Kidney epithelial cell (primary cell): ENCODE measurements at places on chromosomes 7 and 10.
A peak's percentile ranks its signal among the peaks of the same experiment; 100 is the strongest.

GRCh38 chr10:72756674-72757385 lies 64.9 kb downstream of the MCU start:
- DNase-seq, result no peak

- DNase-seq, result peak; percentile 87
Observed at GRCh38 chr7:25849500-25850184, 302.4 kb upstream of the NFE2L3 start.

DNA sequence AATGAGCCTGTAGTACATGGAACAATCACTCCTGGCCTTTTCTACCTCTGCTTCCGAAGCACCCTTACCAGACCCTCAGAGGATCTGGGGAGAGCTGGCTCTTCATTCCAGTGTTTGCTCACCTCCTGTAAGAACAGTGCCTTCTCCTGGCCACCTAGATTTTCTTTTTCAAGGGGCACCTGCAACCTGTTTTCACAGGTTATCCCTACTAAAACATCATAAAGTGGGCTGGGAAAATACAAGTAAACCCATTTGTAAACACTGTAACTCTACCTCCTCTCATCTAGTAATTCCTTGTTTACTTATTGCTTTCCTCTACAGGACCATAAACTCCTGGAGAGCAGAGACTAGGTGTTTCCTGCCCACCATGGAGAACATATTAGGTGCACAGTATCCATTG lies 1.1 kb downstream of the PIK3AP1 start:
- no peak for DNase-seq

DNA sequence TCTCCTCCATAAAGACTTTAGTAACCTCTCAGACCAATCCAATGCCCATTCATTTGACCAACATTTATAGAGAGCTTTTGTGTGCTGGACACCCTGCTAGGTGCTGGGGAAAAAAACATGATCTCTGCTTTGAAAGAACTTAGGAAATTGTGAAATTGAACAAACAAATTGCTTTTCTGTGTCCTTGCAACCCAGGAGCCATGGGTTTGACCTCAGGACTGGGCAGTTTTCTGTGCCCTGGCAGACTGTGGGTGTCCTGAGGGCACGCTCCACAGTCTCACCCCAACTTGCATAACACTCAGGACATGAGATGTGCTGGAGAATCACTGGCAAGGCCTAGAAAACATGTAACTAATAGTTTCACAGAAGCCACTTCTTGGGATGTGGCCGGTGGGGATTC lies 429.1 kb upstream of the ZMIZ1 start:
- no peak for DNase-seq

DNA sequence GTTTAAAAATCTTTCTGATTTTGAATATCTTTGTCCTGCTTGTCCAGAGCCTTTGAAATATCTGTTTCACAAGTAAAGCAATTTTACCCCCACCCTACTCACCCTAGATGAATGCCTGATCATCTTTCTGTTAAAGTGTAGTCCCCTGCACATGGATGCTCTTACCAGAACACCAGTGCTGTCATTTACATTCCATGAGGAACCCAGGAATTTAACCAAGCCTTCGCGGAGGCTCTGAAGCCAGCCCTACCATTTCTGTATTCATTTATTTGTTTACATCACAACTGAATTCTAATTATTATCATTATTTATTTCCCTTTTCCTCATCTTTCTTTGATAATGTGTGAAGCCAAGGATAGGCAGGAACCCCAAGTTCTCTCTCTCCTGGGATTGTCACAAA lies 167.8 kb upstream of the MYO3A start:
- DNase-seq, result no peak

DNA sequence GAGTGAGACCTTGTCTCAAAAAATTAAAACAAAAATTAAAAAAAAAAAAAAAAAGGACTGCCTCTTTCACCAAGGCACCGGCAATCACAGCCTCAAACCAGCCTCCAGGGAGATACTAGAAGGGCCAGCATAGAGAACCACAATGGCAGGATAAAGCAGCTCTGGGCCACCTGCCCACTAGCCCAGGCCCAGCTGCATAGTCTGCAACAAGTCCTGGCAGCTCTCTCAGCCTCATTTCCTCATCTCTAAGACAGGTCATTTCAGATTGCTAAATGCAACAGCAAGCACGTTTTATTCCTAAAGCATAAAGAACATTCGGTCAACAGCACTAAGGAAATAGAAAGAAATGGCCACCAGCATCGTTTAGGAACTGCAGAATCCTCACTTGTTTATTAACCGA lies 28.8 kb downstream of the XPNPEP1 start:
- DNase-seq, result no peak

GRCh38 chr10:36765782-36766414 lies 359.5 kb upstream of the ANKRD30A start:
- no peak for DNase-seq

- DNase-seq, result no peak
Observed at GRCh38 chr7:134472572-134473244, 13.8 kb upstream of the AKR1B1 start.

- no peak for DNase-seq
Observed at GRCh38 chr7:121966935-121967332, 94.0 kb downstream of the PTPRZ1 start.

- DNase-seq, result no peak
Observed at GRCh38 chr10:13909516-13910258, 322.9 kb downstream of the PRPF18 start.

GRCh38 chr10:33666686-33667480 lies 332.4 kb upstream of the NRP1 start:
- DNase-seq, result no peak

- no peak for DNase-seq
Observed at GRCh38 chr10:29285624-29286051, 3.2 kb upstream of the LYZL1 start.

DNA sequence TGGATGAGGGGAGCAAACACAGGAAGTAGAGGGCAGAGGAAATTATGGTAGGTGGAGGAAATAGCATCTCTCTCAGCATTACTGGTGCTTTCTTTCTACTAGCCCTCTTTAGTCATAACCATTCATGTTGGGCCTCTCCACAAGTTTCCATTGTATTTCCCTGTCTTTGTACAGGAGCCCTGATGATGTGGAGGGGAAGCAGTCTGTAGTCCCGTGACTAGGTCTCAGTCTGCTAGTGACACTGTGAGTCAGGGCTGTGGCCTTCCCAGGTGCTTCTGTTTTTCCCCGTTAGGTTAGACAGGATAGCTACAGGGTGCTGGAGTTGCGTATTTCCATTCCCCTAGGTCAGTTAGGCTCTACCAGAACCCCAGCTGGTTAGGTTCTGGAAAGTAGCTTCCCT lies 82.9 kb upstream of the NAMPT start:
- no peak for DNase-seq

DNA sequence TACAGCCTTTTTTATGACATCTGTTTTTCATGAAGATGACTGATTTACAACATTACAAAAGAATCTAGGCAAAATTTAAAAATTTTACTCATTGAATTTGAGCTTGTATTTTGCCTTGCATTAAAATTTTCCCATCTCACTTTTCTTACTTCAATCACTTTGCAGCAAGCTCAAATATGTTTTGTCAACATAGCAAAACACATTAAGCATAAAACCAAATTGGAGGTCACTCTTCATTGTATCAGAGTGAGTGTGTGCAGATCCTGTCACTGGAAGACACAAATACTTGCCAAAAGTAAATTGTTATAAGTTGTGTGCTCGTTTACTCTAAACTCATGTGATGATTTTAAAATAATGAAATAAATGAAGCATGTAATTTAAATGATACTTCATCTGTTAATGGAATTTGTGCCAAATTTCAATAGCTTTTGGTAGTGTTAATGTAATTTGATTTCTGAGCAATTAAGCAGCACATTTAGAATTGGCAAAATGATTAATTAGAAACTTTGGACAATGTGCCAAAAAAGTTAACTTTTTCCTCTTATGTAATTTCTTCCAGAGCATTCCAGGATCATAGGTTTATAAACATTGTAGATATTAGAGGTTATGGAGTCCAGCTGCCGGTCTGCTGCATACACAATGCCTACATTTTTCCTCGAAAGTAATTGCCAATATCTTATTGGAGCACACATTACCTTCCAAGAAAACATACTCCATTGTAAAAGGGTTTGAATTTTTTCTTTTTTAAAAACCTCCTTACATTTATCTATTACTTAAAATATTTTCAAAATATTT lies 1078.2 kb upstream of the LRRTM3 start:
- no peak for DNase-seq

DNA sequence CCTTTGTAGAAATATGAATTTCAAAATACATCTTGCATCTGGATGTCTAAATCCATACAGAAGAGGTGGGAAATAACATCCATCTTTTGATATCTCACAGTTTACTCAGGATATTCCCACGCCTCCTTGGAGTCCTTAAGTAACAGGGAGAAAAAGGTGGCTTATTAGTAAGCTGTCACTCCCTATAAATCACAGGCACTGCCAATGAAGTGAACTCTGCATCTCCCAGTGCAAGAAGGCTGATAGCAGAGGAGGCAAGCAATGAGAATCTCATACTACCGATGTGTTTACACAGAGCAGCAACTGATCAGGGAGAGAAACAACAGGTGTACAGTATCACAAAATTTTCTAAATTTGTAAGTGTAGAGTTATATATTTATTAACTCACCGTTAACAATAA lies 551.8 kb downstream of the NXPH1 start:
- no peak for DNase-seq

- no peak for DNase-seq
Observed at GRCh38 chr7:131365838-131366237, 38.2 kb downstream of the MKLN1 start.

- no peak for DNase-seq
Observed at GRCh38 chr10:118445535-118445934, 103.4 kb upstream of the FAM204A start.

- no peak for DNase-seq
Observed at GRCh38 chr10:89852872-89853271, 151.5 kb downstream of the KIF20B start.

GRCh38 chr10:113802997-113803396 lies 50.9 kb downstream of the DCLRE1A start:
- DNase-seq, result no peak

- DNase-seq, result peak; percentile 18
Observed at GRCh38 chr7:80428161-80429054, 83.5 kb downstream of the GNAT3 start.

- DNase-seq, result no peak
Observed at GRCh38 chr7:40848541-40849221, 713.9 kb downstream of the SUGCT start.

- DNase-seq, result no peak
Observed at GRCh38 chr10:17751781-17752445, at the start of gene TMEM236. TMEM236 (plus strand) TSS chr10:17752201; CDS start chr10:17752296, 95 bp downstream.

- no peak for DNase-seq
Observed at GRCh38 chr10:4672201-4672600, 153.8 kb upstream of the AKR1E2 start.

- no peak for DNase-seq
Observed at GRCh38 chr10:109998513-109998912, 9.3 kb upstream of the ADD3 start.

GRCh38 chr10:95459446-95460045 lies 101.6 kb downstream of the SORBS1 start:
- no peak for DNase-seq

DNA sequence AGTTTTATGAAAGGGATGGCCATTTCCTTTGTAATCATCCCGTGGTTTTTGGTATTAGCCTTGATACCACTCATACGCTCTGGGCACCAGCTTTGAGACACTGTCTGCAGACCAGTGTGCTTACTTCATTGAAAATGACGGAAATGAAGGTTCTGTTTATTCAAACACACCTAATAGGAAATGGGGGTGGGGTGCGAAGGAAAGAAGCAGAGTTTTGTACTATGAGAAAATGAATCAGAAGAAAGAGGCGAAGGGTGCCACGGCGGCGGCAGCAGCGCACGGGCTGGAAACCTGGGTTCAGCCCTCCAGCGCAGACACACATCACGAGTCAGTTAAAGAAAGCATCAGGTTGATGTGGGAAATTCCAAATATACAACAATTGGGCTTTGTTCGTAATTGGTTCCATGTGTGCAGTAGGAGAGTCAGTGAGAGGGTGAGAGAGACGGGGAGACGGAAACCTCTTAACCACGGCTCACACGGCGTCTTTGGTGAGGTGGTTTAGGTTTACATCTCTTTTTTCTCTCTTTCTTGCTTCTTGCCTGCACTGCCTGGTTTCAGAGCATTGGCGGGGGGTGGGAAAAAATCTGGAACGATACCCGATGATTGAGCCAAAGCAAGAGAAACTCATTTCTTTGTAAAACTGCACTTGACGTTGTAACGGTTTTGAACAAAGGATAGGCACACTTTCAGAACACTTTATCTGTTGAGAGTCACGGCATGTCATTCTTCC lies 321.2 kb downstream of the FRMD4A start:
- no peak for DNase-seq
